ENCODE measurements at places on chromosomes 2 and 18.

- no peak for DNase-seq
Observed at GRCh38 chr2:39513641-39514094, 76.6 kb upstream of the MAP4K3 start.

GRCh38 chr2:234099266-234099665 lies 48.8 kb downstream of the SPP2 start:
- DNase-seq: no peak

GRCh38 chr2:157644776-157645175 lies 16.1 kb upstream of the ACVR1C start:
- DNase-seq: no peak

DNA sequence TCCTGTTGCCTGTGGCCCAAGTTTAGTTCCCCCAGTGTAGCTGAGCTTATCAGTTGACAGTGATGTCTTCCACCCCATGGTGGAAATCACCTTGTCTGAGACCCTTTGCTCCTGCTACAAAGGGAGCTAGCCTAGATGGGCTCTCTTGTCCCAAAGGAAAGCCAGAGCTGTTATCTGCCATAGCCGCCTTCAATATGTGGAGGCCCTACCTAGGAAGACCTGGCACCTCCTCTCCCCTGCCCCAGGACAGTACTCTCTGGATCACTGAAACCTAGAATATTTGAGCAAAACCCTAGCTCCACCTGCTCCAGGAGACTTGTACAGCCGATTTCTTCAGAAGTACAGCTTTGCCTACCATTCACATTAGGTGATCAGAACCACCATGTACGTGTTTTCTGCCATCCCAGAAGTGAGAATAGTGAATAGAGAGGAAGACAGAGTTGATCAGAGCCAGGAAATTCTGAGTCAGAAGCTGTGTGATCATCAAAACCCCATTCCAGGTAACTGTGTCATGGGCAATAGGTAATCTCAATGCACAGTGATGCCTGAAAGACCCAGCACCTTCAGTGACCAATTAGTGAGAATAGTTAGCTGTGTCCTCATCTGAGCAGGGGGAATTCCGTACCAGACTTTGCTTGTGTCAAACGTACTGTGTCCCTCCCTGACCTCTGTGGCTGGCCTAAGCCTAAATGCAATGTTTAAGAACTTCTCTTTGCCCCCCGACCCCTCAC lies 138.4 kb upstream of the ALPP start:
- no peak for DNase-seq

DNA sequence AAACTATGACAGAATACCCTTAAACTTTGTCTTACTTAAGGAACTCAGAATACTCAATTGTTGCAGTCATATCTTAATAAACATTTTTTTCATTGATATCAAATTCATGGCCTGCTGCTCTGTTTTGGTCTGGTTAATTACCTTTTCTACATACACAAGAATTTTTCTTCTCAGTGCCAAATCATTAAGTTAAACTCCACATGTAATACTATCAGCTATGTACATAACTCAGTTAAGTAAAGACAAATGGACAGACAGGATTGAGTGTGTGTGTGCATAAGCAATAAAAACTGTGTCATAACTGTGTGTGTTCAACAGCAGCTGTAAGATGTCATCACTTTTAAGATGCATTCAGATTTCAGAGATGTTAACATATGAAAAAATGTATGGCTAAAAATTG lies 34.4 kb downstream of the VRK2 start:
- DNase-seq: no peak

DNA sequence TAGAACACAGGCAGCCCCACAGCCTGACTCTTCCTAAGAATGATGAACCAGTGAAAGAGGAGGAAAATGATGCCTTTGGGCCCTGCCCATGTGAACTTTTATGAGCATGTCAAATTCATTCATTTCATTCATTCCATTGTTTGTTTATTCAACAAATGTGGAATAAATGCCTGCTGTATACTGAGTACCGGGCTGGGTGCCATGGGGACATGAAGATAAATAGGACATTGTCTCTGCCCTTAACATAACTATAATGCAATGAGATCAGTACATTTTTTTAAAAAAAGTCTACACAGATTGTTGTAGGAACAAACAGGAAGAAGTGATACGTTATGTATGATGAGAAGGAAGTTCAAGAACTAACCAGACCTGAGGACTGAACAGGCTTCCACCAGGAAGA lies 14.7 kb downstream of the MREG start:
- no peak for DNase-seq

- DNase-seq: no peak
Observed at GRCh38 chr2:213232649-213233437, 51.4 kb upstream of the SPAG16 start.

GRCh38 chr2:239116456-239117246 lies 268.8 kb downstream of the TWIST2 start:
- DNase-seq: peak; percentile 47

- DNase-seq: no peak
Observed at GRCh38 chr2:50449306-50449705, 582.6 kb downstream of the NRXN1 start.

DNA sequence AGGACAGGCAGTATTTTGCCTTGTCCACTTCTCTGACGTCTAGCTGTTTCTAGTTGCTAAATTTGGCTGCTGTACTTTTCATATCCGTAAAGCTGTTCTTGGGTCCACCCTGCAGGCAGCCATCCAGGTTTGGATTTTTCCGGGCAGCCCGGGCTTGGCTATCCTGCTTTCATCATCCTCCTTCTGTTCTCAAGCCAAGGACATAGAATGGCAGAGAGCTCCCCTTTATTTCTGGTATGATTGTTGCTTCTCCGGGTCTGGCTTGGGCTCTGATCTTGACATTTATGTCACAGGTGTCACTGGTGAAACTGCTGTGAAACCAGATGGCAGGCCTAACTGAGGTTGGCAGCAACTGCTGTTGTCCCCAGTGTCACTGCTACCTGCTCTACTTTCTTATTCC lies 35.5 kb downstream of the SCN2A start:
- no peak for DNase-seq

- DNase-seq: no peak
Observed at GRCh38 chr2:156907806-156908205, 349.7 kb upstream of the GALNT5 start.

- no peak for DNase-seq
Observed at GRCh38 chr2:149068996-149069888, 30.7 kb downstream of the LYPD6B start.

GRCh38 chr2:108565778-108566375 lies 31.6 kb downstream of the LIMS1 start:
- no peak for DNase-seq

DNA sequence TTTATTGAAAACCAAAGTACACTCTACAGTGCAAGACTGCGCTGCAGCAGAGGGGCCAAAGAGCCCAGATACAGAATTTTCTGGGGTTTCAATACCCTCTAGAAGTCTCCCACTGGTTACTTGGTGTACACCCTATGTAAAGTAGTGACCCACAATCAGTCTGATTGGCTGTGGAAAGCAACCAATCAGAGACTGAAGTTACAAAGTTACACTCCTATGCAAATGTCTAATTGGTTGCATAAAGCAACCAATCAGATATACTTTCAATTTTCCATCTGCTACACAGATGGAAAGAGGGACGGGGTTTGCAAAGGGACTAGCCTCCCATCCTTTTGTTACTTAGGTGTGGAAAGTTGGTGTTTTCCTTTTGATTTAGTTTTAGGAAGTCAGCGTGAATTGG lies 198.9 kb upstream of the SH3BP4 start:
- no peak for DNase-seq

DNA sequence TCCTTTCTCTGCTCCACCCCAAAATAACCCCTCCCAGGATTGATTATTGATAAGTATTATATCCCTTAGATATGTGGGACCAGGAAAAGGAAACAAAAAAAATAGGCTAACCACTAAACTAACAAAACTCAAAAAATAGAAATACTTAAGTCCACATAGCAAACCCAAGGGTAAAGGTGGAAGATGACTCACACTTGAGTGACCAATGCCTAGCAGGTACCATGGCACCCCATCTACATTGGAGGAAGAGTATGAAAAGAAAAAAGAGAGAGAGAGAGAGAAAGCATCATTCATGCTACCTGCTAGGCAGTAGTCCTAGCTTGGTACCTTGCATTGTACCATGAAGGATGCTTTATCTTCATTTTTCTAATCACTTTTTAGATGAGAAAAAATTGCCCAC lies 6.3 kb downstream of the EXOC6B start:
- no peak for DNase-seq

Data from pancreas (tissue), 10 donors.